ENCODE measurements at places on chromosomes 3 and 15.

- DNase-seq = no peak
Observed at GRCh38 chr3:195080125-195080524, 190.8 kb downstream of the XXYLT1 start.

DNA sequence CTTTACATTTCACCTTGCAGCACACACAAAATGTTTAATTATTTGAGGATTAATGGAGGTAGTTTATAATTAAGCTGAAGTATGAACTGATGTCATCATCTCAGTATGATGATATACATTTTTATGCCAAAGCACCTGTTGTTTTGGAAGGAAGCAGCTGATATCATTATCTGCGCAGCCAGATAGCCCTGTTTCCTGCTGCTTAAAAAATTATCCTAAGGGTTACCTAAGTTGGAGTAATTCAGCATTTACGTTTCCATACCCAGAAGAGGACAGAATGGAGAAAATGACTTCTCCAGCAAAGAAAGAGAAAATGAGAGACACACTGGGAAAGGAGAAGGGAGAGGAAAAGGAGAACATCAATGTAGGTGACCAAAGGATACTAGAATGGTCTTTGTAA lies 370.3 kb upstream of the PLSCR5 start:
- no peak for DNase-seq

- DNase-seq = no peak
Observed at GRCh38 chr3:180922242-180922641, 9.8 kb downstream of the FXR1 start.

GRCh38 chr3:62361824-62362223 lies 11.5 kb downstream of the FEZF2 start:
- no peak for DNase-seq
